ENCODE measurements at places on chromosomes 7 and 10.

DNA sequence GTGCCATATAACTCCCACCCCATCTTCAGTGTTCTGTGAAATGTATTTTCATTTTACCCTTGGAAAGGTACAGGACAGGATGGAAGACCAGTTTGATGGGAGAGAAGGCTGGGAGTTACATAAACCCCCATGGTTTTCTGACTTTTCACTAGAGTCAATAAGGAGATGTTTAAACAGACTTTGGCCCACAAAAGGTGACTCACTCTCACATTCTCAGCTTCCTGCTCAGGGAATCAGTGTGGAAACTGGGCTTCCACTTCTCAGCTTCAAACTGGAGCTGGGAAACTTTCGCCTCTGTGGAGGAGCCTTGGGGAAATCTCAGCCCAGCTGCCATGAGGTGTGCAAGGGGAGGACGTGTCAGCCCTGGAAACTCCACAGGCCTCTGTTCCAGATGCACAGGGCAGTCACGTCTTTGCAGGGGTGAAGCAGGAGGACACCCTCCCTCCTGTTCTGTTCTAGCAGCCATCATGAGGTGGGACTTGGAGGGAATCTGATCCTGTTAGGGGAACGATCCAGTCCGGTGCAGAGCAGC lies 560.5 kb upstream of the GALNT17 start:
- no peak for DNase-seq

- DNase-seq: no peak
These were observed 221.3 kb downstream of the POU6F2 start for GRCh38 chr7:39199006-39199405.

DNA sequence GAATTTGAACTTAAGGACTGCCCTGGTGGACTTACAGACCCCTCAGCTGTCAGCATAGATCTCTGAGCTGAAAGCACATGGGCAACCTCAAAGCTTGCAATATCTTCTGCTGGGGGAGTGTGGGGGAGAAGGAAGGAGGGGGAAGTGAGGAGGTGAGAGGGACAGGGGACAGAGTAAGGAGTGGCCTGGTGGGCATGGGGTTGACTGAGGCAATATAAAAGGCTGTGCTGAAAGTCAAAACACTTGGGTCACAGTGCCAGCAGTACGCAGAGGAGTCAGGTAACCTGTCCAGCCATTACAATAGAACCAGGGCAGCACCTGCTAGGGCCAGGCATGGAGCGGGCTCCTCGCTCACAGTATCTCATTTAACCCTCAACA lies 43.2 kb downstream of the PPP1R3C start:
- DNase-seq: no peak

DNA sequence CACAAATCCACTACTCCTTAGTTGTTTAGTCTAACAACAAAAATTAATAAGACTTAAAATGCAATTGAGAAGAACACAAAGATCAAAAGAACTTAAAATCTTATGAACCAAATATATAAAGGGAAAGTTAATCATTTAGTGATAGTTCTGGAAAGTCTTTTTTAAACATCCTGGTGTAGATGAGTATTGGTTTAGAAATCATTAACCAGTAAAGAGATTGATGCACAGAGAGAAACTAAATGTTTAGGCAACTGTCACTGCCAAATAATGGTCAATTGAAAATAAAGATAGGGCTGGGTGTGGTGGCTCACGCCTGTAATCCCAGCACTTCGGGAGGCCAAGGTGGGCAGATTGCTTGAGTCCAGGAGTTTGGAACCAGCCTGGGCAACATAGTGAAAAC lies 44.9 kb downstream of the SP8 start:
- no peak for DNase-seq

GRCh38 chr7:140013676-140014075 lies 49.1 kb downstream of the PARP12 start:
- no peak for DNase-seq

DNA sequence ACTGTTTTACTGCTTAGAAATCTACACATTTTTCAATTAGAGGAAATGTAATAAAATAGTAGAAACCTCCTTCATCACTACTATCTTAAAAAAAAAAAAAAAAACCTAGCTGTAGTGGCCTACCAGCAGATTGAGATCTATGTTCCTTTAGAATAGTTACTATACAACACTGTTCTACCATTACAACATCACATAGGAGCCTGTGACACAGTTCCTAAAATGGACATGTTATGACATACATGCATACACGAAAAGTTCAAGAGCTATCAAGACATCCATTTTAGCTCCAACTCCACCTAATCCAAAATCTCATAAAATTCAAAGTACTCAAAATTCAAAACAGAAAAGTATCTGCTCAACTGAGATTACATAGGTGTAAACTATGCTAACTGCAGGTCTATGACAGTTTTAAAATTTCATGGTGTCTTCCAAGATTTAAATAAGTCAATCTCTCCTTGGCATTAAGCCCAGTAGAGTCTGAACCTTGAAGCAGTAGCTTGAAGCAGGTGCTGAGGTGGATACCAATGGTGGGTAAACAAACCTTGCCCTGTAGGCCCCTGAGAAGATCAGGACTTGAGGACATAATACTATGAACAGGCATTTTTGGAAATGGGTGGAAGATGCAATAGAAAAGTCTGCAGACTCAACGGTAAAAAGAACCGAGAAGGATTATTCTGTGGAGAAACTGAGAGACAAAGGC lies 17.0 kb downstream of the CACUL1 start:
- no peak for DNase-seq

DNA sequence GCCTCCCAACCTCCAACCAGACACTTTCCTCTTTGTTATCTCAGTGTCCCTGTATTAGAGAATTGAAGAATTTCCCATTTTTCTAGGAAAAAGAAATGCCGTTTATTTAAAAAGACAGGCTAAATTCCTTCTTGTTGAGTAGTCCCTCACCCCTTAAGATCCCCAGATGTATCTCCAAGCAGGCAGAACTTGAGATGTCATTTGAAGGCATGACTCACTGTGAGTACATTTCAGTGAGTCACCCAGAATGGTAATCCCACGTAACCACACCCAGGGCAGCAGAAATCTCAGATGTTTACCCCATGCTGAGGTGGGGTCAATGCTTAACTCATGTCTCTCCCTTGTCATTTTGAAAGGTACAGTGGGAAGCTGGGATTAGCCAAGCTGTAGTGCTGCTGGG lies 4.4 kb downstream of the ZNF655 start:
- DNase-seq: no peak
